Prostate gland (tissue), 2 donors: ENCODE measurements at places on chromosomes 6 and 20. TPM values are rescaled to one million over a fixed set of nuclear protein-coding genes. Genes with fewer than 3 reads are reported as not detected.

BMP5 gene
- 2.1 TPM for total RNA-seq

DNA sequence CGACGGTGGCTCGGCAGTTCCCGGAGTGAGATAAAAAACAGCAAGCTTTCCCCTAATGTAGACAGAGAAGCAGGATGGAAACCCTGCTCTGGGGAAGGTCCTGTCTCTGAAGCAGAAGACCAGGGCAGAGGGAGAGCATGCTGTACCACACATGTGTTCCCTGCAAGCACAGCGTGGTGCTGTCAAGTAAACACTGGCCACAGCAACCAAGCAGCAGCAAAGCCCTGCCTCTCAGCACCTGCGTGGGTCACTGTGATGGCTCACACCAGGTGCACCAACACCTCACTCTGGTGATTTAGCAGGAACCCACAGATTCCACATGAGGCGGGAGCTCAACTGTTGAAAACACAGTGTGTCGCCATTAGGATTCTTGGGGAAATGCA lies 65.2 kb upstream of the TXNDC5 start:
- no peak overlapping the region for H3K4me3 ChIP-seq
- DNase-seq: peak; percentile 33

GRCh38 chr6:131116755-131117360 lies 18.4 kb upstream of the AKAP7 start:
- H3K27ac ChIP-seq: no peak overlapping the region
- H3K4me1 ChIP-seq: no peaks in the 10 kb centered on the region
- no peak overlapping the region for H3K4me3 ChIP-seq
- no peak for DNase-seq

- no peak overlapping the region for H3K4me3 ChIP-seq
- H3K36me3 ChIP-seq: no peaks in the 10 kb centered on the region
- no peaks in the 10 kb centered on the region for H3K4me1 ChIP-seq
- H3K27me3 ChIP-seq: no peaks in the 10 kb centered on the region
Observed at GRCh38 chr6:112113918-112114317, 26.5 kb downstream of the FAM229B start.

DNA sequence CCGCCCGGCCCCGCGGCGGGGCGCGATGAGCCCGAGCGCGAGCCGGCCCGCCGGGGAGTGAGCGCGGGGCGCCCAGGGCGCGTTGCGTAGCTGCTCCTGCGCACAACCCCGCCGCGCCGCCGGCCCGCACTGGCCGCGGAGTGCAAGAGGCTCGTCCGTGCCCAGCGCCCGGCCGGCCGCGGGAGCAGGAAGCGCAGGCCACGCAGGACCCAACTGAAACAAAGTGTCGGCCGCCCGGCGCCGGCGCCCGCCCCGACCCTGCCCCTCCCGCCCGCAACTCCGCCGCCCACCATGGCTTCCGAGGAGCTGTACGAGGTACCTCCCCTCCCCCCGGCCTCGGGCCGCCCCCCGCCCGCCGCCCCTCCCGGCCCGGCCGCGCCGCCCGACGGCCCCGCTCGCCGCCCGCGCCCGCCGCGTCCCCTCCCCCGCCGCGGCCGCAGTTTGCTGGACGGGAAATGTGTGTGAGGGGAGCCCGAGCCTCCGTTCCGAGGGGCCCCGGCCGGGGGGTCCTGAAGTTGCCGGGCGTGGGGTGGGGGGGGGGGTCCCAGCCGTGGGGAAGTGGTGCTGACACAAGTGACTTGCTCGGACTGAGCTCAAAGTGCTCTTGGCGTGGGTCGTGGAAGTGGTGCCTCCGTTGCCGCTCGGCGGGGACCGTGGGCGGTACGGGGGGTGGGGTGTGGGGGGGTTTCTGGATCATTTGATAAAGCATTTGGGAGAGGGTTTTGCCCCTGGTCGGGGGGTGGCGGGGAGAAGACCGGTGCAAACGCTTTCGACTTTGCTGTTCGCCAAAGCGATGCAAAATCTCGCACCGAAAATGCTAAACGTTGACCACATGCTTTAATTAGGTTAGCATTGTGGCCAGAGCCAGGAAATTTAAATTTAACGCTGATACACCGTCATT lies 539 bp downstream of the CDYL start:
- no peaks in the 10 kb centered on the region for H3K36me3 ChIP-seq
- no peaks in the 10 kb centered on the region for H3K27me3 ChIP-seq

GRCh38 chr6:140436023-140436811 lies 1061.8 kb upstream of the CITED2 start:
- no peaks in the 10 kb centered on the region for H3K36me3 ChIP-seq
- H3K4me3 ChIP-seq: no peak overlapping the region
- H3K27me3 ChIP-seq: no peaks in the 10 kb centered on the region

DNA sequence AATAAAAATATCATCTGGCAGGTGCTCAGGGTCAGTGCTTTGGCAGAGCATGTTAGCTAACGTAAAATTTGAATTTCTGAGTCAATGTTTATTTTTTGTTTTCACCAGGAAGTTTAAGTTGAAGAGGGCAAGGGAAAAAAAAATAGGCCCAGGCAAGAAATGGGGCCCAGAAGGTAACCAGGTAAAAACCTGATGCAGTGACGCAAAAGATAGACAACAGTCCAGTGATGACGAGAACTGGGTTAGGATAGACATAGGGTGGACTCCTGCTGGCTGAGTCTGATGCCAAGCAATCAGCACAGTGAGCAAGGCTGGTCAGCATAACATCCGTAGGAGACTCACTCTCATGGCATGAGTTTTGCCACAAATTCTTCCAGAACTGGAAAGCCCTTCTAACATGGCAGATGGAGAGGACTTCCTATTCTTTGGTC lies 42.2 kb downstream of the ZHX3 start:
- no peaks in the 10 kb centered on the region for H3K36me3 ChIP-seq
- no peak overlapping the region for H3K27ac ChIP-seq
- H3K4me1 ChIP-seq: no peaks in the 10 kb centered on the region
- no peaks in the 10 kb centered on the region for H3K27me3 ChIP-seq

DNA sequence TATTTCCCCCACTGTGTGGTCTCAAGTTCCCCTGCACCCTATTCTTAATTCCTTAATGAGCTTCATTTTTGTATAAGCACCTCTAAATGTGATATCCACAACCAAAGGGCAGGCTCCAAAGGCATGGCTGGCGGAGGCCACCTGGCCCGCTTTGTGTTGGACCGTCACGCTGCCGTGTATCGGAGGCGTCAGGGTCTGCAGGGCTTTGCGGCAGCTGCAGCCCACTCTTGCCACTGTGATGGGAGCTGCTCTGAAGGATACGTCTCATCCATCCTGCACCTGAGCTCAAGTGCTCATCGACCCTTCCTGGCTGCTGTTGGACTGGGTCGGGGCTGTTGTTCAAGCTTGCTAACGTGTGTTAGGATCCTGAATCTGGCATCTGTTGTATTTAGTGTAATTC lies 177.6 kb downstream of the ARID1B start:
- no peak for DNase-seq
- no peaks in the 10 kb centered on the region for H3K36me3 ChIP-seq
- H3K27me3 ChIP-seq: no peaks in the 10 kb centered on the region
- H3K4me3 ChIP-seq: no peak overlapping the region
- H3K27ac ChIP-seq: peak overlapping the region; percentile 30

DNA sequence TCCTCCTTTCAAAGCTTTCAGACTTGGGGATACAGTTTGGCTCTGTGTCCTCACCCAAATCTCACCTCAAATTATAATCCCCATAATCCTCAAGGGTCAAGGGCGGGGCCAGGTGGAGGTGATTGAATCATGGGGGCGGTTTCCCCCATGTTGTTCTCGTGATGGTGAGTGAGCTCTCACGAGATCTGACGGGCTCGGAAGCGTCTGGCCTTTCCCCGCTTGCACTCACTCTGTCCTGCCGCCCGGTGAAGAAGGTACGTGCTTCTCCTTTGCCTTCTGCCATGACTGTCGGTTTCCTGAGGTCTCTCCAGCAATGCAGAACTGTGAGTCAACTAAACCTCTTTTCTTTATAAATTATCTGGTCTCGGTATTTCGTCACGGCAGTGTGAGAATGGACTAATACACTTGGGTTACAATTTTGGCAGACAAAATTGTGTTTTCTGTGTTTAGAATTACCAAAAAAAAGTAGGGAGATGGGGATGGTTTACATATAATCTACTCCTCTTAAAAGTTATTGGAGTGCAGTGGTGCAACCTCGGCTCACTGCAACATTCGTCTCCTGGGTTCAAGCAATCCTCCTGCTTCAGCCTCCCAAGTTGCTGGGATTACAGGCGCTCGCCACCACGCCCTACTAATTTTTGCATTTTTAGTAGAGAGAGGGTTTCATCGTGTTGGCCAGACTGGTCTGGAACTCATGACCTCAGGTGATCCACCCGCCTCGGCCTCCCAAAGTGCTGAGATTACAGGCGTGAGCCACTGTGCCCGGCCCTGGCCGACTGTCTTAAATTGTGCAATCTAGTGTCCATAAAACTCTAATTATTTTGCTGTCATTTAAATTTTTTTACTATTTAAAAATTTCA lies 33.6 kb upstream of the PXDC1 start:
- no peak overlapping the region for H3K27ac ChIP-seq
- no peak overlapping the region for H3K4me3 ChIP-seq
- H3K36me3 ChIP-seq: no peaks in the 10 kb centered on the region
- no peaks in the 10 kb centered on the region for H3K27me3 ChIP-seq

DNA sequence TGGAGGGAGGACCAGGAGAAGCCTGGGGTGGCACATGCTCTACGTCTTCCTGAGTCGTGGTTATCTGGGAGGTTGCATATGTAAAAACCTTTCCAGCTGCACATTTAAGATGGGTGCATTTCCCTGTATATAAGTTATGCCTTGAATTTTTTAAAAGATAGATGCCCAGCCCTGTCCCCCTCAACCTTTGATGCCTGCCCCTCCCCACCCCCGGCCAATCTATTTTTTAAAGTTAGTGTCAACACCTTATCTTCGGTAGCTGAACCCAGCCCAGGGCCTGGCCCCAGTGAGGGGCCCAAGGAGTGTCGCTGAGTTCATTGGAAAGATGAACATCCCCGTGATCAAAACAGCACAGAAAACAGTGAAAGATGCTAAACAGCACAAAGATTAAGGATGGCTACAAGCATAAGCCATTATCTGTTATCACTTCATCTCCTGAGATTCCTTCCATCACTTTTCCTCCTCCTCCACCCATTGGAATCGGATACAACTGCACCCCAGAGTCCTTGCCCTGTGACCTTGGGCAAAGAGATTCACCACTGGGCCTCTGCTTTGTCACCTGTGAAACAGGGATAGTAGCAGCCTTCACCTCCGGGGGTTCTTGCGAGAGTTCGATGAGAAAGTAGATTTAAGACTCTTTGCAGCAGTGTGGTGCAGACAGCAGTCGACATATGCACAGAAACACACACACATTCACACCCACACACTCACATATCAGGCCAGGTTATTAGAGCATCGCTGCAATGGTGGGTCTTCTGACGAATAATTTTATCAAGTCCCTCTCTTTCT lies 47.5 kb downstream of the SIRPA start:
- no peaks in the 10 kb centered on the region for H3K36me3 ChIP-seq
- no peak overlapping the region for H3K27ac ChIP-seq
- H3K4me1 ChIP-seq: peaks cover 3% of the 10 kb centered on the region
- no peaks in the 10 kb centered on the region for H3K27me3 ChIP-seq
- H3K4me3 ChIP-seq: no peak overlapping the region

- H3K36me3 ChIP-seq: no peaks in the 10 kb centered on the region
- H3K4me1 ChIP-seq: no peaks in the 10 kb centered on the region
- no peak overlapping the region for H3K4me3 ChIP-seq
Observed at GRCh38 chr6:23454080-23454976, 671.7 kb upstream of the NRSN1 start.

DNA sequence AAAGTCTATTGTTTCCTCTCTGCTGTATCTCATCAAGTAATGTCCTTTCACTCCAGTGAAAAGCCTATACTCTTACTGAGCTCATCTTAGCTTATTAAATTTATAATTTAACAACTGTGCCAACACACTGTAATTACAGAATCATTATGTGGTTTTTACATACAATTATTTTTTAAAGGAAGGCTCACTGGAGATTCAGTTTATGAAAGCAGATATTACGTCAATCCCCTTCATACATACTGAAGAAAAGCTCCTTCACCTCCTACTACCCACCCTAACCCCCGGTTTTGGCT lies 28.1 kb downstream of the ARHGAP18 start:
- no peaks in the 10 kb centered on the region for H3K4me1 ChIP-seq
- H3K27ac ChIP-seq: peak overlapping the region; percentile 5
- no peak overlapping the region for H3K4me3 ChIP-seq
- H3K27me3 ChIP-seq: no peaks in the 10 kb centered on the region
- no peak for DNase-seq

GRCh38 chr6:8218861-8219260 lies 116.5 kb upstream of the EEF1E1 start:
- H3K27me3 ChIP-seq: no peaks in the 10 kb centered on the region
- no peak overlapping the region for H3K27ac ChIP-seq
- no peak for DNase-seq

DNA sequence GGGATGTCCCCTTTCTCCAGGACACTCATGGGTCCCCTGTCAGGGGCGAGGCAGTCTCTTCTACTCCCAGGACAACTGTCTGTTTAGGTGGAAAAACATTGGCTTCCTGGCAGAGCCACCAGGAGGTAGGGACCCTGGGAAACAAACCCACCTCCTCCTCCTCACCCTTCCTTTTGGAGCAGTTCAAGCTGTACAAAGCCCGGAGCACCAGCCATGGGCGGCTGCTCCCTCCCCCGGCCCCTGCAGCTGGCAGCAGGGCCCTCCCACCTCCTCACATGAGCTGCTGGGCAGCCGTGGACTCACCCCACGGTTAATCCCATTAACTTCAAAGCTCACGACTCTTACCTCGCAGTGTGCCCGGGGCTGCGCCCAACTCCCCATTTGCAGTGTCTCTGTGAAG lies 48.6 kb downstream of the CDH4 start:
- H3K27me3 ChIP-seq: no peaks in the 10 kb centered on the region
- no peaks in the 10 kb centered on the region for H3K36me3 ChIP-seq
- DNase-seq: no peak
- no peak overlapping the region for H3K27ac ChIP-seq
- no peak overlapping the region for H3K4me3 ChIP-seq

RNF146 gene
- 55.8 TPM for total RNA-seq

- H3K27me3 ChIP-seq: no peaks in the 10 kb centered on the region
- H3K4me3 ChIP-seq: no peak overlapping the region
- H3K27ac ChIP-seq: no peak overlapping the region
- no peak for DNase-seq
- no peaks in the 10 kb centered on the region for H3K4me1 ChIP-seq
- H3K36me3 ChIP-seq: no peaks in the 10 kb centered on the region
Observed at GRCh38 chr6:22421198-22421597, 124.4 kb upstream of the PRL start.

GRCh38 chr20:47256668-47257236 lies 99.7 kb downstream of the ZMYND8 start:
- no peak overlapping the region for H3K4me3 ChIP-seq
- H3K36me3 ChIP-seq: no peaks in the 10 kb centered on the region
- peak; percentile 44 for DNase-seq
- no peaks in the 10 kb centered on the region for H3K27me3 ChIP-seq
- H3K4me1 ChIP-seq: peaks cover 10% of the 10 kb centered on the region

- no peak overlapping the region for H3K27ac ChIP-seq
- no peaks in the 10 kb centered on the region for H3K27me3 ChIP-seq
- no peak for DNase-seq
- no peak overlapping the region for H3K4me3 ChIP-seq
- no peaks in the 10 kb centered on the region for H3K36me3 ChIP-seq
Observed at GRCh38 chr6:167420858-167421766, 96.2 kb downstream of the TTLL2 start.

GRCh38 chr20:50333812-50334211 lies 143.2 kb downstream of the CEBPB start:
- H3K27ac ChIP-seq: no peak overlapping the region
- no peaks in the 10 kb centered on the region for H3K4me1 ChIP-seq
- DNase-seq: peak; percentile 47
- no peaks in the 10 kb centered on the region for H3K36me3 ChIP-seq

HTR1B gene
- not detected for total RNA-seq
